ENCODE measurements at places on chromosomes 7 and 10. TPM values are rescaled to one million over a fixed set of nuclear protein-coding genes. Genes with fewer than 3 reads are reported as not detected.

DNA sequence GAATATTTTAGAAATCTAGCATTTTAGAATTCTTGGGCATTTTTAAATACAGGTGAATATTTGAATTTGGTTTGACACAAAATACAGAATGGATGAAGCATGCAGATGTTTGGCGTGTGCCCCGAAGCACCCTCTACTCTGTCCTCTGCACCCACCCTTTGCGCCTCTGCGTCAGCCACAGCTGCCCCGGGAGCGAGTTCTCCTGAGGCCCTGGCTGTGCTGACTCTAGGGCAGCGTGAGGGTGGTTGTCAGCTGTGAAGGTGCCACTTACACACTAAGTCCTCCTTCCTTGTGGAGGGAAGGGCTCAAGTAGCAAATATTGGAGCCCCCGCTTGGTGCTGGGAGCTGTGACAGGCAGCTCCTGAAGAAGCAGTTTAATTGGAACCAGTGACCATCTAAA lies 48.4 kb downstream of the DAGLB start:
- DNase-seq = no peak

DNA sequence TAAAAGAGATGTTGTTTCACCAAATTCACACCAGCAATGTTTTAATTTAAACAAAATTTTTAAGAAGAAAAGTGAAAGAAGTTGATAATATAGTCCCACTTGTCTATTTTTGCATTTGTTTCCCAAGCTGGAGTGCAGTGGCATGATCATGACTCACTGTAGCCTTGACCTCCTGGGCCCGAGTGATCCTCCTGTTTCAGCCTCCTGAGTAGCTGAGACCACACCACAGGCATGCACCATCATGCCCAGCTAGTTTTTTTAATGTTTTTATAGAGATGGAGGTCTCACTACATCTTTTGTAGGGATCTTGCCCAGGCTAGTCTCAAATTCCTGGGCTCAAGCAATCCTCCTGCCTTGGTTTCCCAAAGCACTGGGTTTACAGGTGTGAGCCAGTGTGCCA lies 14.1 kb upstream of the NDUFA5 start:
- DNase-seq = no peak

DNA sequence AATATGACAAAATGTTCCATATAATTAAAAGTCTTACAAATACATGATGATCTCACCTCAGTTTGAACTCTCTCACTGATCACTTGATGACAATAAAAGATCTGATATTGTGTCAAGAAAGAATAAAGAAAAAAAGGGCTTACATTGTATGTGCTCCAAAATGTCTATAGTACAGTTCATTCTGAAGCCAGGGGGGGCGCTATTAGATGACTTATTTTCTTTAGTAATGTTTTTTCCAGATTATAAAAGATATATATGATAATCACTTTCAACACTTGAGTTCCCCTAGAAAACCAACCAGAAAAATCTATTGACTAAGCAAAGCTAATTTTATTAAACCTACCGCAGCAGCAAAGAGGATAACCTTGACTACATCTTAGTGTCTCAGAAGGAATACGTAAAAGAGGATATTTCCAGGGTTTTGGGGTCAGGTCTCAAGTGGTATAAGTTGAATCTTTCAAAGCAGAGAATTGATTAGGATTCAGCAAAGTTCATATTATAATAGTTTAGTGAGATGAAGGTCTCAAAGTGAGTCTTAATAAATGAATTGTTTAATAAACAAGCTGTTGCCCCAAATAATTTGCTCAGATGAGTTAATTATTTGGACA lies 55.8 kb downstream of the PTN start:
- DNase-seq = no peak

- peak; percentile 81 for DNase-seq
Measured at GRCh38 chr10:91077549-91078071, 142.9 kb upstream of the PCGF5 start.

- DNase-seq = no peak
Measured at GRCh38 chr7:88132725-88133124, 87.1 kb downstream of the SRI start.

- DNase-seq = no peak
Measured at GRCh38 chr10:3010816-3011460, 56.4 kb upstream of the PFKP start.

- DNase-seq = no peak
Measured at GRCh38 chr7:78368771-78369170, 570.2 kb downstream of the PHTF2 start.

- DNase-seq = peak; percentile 92
Measured at GRCh38 chr10:21497177-21497807, 28.2 kb downstream of the SKIDA1 start.

- DNase-seq = no peak
Measured at GRCh38 chr10:71214641-71215559, 2.5 kb downstream of the UNC5B start.

DNA sequence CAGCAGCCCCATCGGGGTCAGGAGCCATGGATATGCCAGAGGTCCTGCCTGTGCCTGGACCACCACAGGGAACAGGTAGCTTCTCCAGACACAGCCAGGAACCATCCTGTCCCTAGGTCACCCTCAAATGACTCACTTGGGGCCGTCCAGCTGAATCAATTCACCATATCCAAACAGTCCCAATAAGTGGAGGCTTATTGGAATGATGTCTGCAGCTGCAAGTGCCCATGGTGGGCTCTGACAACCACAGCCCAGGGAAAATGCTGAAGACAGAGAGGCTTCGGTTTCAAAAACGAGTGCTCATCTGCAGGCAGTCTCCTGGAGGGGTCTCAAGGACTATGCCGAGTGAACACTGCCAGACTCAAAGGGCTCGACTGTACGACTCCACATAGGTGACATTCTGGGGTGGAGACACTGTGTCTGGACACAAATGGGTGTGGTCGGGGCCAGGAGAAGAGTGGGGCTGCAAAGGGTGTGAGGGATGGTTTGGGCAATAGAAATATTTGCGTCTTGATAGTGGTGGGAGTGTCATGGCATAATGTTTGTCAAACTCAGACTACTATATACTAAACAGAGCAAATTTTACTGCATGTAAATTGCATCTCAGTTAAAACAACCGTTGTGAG lies 204.8 kb downstream of the TNS3 start:
- no peak for DNase-seq

DNA sequence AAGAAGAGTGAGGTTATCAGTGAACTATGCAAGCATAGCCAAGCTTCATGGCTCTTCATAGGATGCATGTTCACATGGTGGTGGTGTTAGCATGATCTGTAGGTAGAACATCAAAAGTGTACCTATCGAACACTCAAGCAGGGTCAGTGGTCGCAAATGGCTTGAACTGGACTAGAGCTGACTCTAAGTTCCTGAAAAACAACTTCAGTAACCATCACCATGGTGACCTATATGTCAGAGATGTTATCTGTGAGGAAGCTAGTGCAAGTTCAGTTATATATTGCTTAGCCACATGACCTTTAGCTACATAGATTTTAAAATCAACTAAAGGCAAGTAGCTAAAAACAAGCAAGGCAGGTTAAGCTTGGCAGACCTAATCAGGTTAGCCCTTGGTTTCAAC lies 163.1 kb upstream of the AGR3 start:
- DNase-seq = no peak

DNA sequence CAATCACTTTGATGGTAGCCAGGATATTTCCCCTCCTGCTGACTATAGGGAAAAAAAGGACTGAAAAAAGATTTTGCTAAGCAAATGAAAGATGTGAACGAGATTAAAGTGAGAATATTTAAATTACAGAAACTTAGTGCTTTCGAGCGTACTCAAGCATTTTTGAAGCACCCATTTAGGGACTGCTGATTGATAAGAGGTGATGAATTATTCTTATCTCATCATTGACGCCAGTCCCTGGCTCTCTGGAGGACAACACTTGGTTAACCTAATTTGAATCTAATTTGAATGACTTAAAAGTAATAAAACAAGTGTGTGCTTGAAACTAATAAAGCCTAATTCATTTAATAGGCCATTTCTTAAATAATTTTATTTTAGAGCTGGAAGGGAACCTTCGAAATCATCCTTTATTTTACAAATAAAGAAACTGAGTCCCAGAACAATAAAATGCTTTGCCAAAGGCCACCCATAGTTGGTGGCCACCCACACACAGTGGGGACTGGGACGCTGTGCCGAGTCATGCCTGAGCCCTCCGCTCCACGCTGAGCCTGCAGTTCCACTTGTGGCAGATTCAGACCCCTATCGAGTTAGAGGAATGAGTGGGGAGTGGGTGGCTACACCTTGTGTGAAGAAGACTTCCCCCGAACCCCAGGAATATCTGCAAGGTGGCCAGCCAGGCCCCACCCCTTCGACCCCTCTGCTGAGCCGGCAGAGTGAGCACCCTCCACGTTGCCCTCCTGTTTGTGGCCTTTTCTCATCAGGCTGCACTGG lies 61.1 kb upstream of the SAMD8 start:
- no peak for DNase-seq

GRCh38 chr10:58867683-58868082 lies 308.8 kb upstream of the PHYHIPL start:
- no peak for DNase-seq

DNA sequence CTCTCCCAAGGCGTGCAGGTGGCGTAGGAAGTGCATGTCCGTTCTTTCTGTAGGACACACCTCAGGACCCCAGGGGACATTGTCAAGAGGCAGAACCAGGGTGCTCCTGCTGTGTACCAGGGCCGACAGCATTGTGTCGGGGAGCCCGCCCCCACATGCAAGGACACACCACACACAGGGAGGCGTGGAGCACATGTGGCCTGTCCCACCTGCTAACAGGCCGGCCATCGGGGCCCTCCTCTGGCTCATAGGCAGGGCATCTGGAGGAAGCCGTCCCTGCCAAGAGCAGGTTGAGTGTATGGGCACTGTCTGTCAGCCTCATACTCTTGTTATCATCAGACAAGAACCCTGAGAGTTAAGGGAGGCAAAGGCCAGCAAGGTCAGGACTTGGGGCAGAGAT lies 12.7 kb downstream of the RET start:
- DNase-seq = no peak

NKX6-2 gene
- not detected for total RNA-seq

DRGX gene
- total RNA-seq = not detected

ZNF33A gene
- total RNA-seq = 17.4 TPM

LRMDA gene
- total RNA-seq = 5.7 TPM

GUSB gene
- 12.0 TPM for total RNA-seq

PON1 gene
- total RNA-seq = not detected

Measured in psoas muscle (tissue), 8 donors.